ENCODE measurements at places on chromosomes 1 and 21.

DNA sequence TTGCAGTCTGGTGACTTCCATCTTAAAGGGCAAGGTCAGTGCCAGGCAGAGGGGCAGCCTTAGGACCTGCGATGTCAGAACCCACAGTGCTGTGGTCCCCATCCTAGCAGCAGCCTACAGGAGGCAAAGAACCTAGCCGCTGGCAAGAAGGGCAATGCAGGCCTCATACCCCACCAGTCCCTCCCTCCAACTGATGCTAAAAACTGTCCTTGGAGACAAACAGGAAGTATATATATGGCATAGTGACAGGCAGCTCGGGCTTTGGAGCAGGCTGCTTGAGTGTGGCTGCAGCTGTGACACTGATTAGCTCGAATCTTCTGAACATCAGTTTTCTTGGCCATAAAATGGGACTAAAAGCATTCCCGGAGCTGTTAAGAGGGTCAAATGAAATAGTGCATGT, 156.0 kb upstream of the VAMP3 start:
- no peak for DNase-seq

DNA sequence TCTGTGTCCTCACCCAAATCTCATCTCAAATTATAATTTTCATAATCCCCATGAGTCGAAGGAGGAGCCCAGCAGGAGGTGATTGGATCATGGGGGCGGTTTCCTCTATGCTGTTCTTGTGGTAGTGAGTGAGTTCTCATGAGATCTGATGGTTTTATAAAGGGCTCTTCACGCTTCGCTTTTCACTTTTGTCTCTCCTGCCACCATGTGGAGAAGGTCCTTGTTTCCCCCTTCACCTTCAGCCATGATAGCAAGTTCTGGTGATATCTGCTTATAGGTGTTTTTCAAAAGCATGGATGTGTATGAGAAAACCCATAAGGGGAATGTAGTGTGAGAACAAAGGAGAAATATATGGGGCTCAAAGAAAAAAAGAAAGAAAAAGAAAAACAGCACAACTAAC, 405.9 kb upstream of the RGS18 start:
- DNase-seq = no peak

- DNase-seq = no peak
Observed at GRCh38 chr1:205436776-205437410, 15.0 kb upstream of the LEMD1 start.

- no peak for DNase-seq
Observed at GRCh38 chr1:4083231-4084047, 183.4 kb upstream of the C1orf174 start.

DNA sequence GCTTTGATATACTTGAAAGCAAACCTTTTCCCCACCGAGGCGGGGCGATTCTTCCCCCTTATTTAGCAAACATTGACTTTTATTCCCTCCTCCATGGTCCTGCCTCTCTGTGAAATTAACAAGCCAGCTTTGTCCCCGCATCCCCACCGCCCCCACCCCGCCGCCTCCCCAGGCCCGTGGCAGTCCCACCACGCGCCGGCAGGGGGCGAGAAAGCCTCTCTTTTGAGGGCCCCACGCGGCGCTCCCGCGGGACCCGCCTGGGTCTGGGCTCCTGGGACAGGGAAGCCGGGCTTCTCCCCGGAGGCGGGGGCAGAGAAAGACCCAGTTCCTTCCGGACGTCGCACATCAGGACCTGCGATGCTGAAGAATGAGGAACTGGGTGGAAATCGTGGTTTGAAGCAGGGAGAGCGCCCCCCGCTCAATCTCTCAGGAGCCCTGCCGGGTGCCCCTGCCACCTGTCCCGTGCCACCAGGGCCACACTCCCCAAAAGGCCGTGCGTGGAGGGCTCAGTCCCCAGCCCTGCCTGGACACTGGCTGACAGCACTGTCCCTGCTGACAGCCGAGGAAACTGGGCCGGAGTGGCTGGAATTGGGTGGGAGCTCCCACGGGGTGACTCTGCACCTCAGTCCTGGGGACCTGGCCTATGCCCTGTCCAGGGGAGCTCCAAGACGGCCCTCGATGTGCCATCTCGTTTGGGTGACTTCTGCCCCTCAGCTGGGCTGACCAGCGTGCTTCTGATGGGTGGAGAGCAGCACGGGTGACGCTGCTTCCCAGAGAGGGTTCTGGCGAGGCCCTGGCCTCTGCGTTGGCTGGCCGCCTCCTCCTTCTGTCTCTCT, 8.6 kb upstream of the ACTRT2 start:
- peak; percentile 48 for DNase-seq

GRCh38 chr21:26461500-26461899, 111.6 kb downstream of the CYYR1 start:
- no peak for DNase-seq

DNA sequence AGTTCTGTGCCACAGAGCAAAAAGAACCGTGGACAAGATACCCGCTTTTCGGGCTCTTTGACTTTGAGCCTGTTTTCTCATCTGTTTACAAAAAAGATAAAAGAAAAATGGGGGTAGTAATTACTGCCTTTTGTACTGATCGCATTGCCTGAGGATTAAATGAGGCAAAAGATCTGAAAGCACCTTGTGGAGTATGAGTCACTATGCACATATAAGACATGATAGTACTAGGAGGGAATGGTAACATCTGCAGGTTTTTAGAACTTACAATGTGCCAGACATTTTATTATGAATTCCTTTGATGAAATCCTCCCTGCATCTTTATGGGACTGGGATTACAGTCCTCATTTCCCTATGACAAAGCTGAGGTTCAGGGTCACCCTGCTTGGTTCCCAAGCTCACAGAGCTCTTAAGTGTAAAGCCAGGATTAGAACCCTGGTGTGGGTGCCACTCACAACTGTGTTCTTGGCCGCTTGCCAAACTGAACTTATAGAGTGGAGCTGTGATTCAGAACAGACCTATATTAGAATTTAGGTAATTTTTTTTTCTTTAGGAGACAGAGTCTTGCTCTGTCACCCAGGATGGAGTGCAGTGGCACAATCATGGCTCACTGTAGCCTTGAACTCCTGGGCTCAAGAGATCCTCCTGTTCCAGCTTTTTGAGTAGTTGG, 1.8 kb downstream of the DISC1 start:
- DNase-seq = peak; percentile 47

DNA sequence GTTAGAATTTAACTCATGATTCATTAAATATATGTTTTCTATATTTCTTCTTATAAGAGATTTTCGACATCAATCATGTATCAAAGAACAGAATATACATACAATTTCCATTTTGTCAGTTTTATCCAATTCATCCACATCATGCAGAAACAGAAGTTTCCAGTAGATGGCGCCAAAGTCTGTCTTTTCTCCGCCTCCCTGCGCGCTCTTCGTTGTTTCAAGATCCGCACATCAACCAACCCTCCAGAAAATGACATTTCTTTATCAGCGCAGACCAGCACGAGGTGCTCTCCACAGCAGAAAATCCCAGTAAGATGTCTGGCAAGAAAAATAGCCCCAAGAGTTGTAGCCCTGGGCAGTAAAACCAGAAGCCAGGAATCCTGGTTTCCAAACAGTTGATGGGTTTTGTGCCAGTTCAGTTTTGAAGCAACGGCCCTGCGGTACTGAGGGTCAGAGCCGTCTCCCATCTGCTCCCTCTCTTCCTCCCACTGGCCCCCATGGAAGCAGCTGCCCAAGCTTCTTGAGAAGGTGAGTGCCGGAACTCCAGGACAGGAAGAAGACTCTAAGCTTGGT, 38.6 kb upstream of the GPR137B start:
- peak; percentile 53 for DNase-seq

- no peak for DNase-seq
Observed at GRCh38 chr1:7471836-7472235, 299.3 kb upstream of the VAMP3 start.

GRCh38 chr1:156003923-156004188, 16.9 kb downstream of the SSR2 start:
- DNase-seq = no peak

GRCh38 chr1:214896921-214897320, 185.6 kb upstream of the KCNK2 start:
- DNase-seq = no peak

GRCh38 chr1:109649491-109649914, 6.4 kb upstream of the GSTM4 start:
- no peak for DNase-seq

GRCh38 chr1:25804244-25804963, 4.4 kb downstream of the SELENON start:
- no peak for DNase-seq

- DNase-seq = no peak
Observed at GRCh38 chr1:109578947-109579443, 30.6 kb downstream of the GNAI3 start.

DNA sequence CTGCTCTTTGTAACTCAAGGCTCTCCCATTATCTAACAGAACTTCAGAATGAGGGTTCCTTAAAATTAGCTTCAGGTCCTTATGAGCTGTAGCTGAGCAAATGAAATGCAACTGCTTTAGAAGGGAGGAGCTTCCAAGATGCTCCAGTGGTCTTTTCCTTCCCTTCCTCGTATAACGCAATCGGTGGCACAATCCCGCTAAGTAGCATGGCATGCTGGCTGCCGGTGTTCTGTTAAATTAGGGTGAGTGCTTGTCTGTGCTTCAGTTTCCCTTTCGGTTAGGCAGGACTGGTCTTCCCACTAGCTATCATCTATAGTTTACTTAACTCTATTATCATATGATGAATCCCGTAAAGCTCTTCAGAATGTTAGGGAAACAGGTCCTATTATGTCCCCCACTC, 917 bp downstream of the KIAA0040 start:
- no peak for DNase-seq

GRCh38 chr21:25328736-25329135, 278.5 kb downstream of the MRPL39 start:
- no peak for DNase-seq

DNA sequence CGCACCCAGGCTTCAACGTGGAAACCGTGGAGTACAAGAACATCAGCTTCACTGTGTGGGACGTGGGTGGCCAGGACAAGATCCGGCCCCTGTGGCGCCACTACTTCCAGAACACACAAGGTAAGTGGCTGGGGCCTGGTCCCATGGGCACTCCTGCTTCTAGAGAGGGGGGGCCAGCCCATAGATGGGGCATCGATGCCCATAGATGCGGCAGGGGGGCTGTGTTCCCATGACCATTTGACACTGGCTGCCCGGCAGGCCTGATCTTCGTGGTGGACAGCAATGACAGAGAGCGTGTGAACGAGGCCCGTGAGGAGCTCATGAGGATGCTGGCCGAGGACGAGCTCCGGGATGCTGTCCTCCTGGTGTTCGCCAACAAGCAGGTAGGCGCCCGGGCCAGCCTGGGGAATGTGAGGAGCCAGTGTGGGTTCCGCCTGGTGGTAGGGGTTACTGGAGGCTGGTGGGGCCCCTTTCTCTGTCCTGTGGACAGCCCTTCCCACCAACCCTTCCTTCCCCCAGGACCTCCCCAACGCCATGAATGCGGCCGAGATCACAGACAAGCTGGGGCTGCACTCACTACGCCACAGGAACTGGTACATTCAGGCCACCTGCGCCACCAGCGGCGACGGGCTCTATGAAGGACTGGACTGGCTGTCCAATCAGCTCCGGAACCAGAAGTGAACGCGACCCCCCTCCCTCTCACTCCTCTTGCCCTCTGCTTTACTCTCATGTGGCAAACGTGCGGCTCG, 5.6 kb downstream of the C1orf35 start:
- DNase-seq = no peak

GRCh38 chr21:45640888-45641479, 2.5 kb upstream of the PCBP3 start:
- DNase-seq = no peak

GRCh38 chr1:25180996-25181395, 51.3 kb downstream of the SYF2 start:
- DNase-seq = no peak

DNA sequence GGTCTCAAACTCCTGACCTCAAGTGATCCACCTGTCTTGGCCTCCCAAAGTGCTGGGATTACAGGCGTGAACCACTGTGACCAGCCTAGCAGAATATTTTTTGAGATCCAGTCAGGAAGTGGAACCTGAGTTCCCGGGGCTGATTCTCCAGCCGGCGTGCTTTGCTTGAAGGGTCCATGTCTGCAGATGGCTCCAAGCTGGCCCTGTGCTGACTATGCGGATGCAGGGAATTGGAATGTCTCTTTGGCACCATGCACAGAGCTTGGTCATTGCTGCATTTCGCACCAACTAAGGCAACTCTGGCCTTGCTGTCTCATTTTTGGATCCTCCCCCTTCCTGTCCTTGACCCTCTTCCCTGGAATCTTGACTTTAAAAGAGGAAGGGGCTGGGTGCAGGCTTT, 28.1 kb downstream of the ARHGEF10L start:
- no peak for DNase-seq

GRCh38 chr1:223478606-223479005, 85.4 kb downstream of the CCDC185 start:
- no peak for DNase-seq

DNA sequence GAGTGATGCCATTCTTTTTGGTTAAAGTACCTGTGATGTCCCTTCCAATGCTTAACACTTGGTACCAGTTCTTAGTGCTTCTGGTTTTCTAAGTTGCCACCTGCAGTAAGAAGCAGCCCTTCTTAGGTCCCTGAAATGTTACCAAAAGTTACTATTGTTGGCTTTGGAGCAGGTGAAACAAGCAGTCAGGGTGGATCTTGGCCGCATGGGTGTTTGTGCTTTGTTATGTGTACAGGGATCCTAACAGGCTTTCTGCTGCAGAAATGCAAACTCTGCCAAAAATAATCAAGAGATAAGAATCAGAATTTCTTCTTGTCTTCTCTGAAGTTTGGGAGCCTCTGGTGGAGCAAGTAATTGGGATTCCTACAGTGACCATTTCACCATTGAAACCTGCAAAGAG, 84.4 kb downstream of the UBE4B start:
- no peak for DNase-seq

DNA sequence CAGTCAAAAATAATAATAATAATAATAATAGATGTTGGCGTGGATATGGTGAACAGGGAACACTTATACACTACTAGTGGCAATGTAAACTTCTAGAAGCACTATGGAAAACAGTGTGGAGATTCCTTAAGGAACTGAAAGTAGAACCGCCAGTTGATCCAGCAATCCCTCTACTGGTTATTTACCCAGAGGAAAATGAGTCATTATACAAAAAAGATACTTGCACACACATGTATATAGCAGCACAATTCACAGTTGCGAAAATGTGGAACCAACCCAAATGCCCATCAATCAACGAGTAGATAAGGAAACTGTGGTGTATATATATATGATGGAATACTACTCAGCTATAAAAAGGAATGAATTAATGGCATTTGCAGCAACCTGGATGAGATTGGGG, 176.0 kb downstream of the PLPP3 start:
- DNase-seq = no peak

- no peak for DNase-seq
Observed at GRCh38 chr1:88647749-88648415, 36.2 kb upstream of the PKN2 start.

GRCh38 chr1:160550572-160551034, 27.5 kb upstream of the SLAMF6 start:
- peak; percentile 59 for DNase-seq

GRCh38 chr1:46342084-46342656, 1.6 kb downstream of the NSUN4 start:
- no peak for DNase-seq

Data from activated CD4-positive, alpha-beta T cell treated with anti-CD3 and anti-CD28 coated beads, Interleukin-2, amount 50 U/mL, for 1 hour (primary cell).